Choroid plexus epithelial cell (primary cell): ENCODE measurements at places on chromosomes 2 and 18.
A peak's percentile ranks its signal among the peaks of the same experiment; 100 is the strongest.

DNA sequence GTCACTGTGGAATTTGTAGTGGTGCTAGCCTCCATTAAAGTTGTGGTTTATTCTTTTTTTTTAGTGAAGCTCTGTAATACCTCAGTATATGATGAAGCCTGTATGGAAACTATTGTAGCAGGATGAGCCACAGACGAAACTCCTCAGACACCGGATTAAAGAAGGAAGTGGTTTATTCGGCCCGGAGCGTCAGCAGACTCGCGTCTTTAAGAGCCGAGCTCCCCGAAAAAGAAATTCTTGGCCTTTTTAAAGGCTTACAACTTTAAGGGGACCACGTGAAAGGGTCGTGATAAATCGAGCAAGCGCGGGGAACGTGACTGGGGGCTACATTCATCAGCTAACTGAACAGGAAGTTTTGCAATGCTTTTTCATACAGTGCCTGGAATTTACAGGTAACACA is 8.1 kb upstream of the CCL20 start:
- DNase-seq = no peak

- no peak for DNase-seq
Measured at GRCh38 chr2:9391961-9392720, 31.2 kb downstream of the ITGB1BP1 start.

- DNase-seq = no peak
Measured at GRCh38 chr2:60262178-60262577, 291.3 kb downstream of the BCL11A start.

GRCh38 chr2:152468899-152469692 is 134.1 kb downstream of the FMNL2 start:
- peak; percentile 68 for DNase-seq

DNA sequence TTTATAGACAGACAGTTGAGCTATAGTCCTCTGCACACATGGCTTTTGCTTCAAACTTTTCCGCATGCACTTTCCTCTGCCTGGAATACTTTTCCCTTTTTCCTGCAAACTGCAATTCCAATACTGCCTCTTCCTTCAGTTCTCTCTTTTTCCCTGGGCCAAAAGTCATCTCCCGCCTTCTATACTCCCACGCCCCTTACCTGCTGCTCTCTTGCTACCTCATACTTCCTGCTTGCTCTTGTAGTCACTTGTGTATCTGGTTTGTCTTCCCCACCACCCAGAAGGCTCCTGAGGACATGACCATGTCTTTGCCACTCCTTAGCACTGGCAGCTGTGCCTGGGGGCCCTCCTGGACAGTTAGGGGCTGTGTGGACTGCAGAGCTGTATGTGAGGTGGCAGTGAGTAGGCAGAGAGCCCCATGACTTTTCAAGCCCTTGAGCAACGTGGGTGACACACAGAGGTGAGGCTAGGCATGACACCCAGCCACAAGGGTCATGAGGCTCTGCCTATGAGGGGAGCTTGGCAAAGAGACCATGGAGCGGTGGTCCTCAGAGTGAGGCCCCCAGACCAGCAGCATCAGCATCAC is 23.2 kb downstream of the SPEG start:
- DNase-seq = no peak

GRCh38 chr2:117631152-117631945 is 183.1 kb upstream of the DDX18 start:
- DNase-seq = no peak

DNA sequence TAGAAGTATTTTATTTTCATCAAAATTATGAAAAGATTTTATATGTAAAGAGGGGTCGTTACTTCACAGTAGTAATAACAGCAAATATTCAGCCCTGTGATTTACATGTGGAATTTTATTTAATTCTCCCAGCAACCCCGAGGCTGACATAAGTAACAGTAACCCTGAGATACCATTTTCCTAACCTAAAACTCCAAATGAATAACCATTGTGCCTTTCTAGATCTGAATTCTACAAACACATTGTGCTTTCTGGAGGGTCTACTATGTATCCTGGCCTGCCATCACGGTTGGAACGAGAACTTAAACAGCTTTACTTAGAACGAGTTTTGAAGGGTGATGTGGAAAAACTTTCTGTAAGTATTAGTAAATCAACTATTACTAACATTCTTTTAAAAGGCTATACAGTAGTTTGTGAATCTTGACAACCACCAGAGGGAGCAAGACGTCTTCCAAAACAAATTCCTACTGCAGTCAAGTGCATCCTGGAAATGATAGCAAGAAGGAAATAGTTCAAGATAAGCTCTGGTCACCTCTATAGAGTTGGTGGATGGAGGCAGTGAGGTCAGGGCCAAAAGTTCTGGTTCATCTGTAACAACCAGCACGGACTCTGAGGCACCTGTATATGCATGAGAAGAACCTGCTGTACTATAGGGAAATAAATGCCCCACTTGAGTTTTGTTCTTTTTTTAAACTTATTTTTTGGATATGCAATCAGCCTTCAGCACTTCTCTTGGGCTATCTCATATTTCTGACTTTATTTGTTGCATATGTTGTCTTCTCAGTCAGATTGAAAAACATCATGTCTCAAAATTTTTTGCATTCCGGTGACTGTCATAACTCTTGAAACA is 37.4 kb downstream of the ACTR2 start:
- DNase-seq = peak; percentile 95

- no peak for DNase-seq
Measured at GRCh38 chr2:206920951-206921350, 18.4 kb upstream of the CPO start.
